ENCODE measurements at places on chromosomes 13 and 19.

- DNase-seq: no peak
Observed at GRCh38 chr13:21966014-21966413, 295.1 kb downstream of the FGF9 start.

DNA sequence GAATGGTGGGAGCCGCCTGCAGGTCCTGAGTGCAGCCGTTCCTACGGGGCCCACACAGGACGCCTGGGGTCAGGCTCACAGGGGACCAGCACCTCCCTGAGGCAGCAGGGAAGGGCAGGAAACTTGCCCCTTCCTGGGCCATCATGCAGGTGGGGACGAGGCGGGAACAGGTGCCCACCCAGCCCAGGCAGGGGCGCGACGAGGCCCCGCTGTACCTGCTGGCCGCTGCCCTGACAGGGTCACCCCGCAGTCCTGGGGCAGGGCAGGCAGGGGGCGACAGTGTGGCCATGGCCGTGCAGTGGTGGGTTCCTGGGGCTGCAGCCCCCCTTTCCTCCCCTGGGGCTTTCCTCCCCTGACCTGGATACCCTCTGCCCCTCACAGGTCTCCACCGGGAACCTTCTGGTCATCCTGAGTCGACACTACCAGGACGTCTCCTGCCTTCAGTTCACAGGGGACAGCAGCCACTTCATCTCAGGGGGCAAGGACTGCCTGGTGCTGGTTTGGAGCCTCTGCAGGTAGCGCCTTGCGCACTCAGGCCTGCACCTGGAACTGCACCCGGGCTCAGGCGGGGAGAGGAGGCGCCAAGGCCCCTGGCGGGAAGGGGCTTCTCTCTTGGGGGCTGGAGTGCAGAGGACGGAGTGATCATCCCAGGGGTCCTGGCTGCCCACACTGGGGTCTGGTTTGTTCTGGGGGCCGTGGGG lies 5.4 kb downstream of the WDR18 start:
- no peak for DNase-seq

DNA sequence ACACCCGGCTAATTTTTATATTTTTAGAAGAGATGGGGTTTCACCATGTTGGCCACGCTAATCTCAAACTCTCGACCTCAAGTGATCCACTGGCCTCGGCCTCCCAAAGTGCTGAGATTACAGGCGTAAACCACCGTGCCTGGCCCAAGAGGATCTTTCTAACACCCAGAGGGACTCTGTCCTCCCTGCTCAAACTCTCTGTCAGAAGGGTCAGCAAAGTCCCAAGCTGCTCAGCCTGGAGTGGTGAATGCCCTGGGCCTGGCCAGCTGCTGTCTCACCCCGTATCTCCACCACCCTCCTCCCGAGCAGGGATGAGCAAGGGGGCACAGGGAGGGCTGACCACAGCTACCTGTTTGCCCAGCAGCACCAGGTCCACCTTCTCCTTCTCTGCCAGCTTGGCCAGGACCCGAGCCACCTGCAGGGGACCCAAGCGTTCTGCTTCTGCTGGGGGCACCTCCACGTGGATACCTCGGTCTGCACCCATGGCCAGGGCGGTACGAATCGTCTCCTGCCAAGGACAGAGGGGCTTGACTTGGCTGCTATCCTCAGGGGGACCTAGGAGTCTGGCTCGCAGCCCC lies 10.9 kb upstream of the VSIG10L start:
- DNase-seq: no peak

GRCh38 chr13:99376924-99377323 lies 69.7 kb upstream of the GPR183 start:
- DNase-seq: no peak

DNA sequence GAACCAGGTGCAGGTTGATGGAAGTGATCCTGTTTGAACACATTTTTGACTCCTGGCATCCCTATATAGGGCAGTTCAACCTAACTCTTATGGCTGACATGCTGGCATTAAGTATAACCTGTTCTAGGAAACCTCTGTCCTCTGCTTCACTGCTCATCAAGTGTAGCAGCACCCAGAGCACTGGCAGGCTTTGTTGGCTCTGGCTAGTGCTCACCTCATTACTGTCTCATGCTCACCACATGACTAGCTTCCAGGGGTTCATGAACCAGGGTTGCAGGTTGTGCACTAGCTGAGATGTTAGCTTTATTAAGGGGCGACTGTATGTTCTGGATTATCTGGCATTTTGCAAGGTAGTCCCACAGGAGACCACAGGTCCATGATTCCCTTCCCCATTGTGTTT lies 63.6 kb downstream of the B3GLCT start:
- DNase-seq: no peak

DNA sequence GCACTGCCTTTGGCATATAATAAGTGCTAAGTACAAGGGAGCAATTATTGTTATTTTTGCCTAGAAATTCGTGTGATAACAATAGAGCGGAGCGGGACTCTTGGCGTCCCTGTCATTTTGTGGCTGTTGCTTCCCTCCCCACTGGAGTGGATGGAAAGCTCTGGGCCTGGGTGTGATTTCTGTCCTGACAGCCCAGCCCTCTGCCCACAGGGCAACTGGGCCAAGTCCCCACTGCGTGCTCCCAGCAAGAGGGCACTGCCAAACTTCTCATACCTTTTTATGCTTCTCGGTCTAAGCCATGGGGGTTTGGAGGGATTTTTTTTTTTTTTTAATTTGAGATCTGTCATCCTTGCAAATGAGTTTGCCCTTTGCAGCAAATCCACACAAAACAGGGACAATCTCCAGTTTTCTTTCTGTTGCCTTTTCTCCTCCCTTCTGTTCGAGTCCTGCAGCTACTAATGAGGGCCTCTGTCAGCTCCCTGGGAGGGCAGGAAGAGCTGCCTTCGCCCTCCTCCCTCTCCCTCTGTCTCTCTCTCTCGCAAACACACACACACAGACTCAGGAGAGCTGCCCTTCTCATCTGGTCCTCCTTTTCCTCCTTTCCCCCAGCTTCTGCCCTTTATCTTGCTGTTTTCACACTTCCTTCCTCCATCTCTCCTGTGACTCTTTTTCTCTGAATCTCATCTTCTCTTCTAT lies 103.9 kb downstream of the DNAJC15 start:
- DNase-seq: no peak

GRCh38 chr19:10290357-10290875 lies 664 bp downstream of the ICAM5 start:
- DNase-seq: no peak

DNA sequence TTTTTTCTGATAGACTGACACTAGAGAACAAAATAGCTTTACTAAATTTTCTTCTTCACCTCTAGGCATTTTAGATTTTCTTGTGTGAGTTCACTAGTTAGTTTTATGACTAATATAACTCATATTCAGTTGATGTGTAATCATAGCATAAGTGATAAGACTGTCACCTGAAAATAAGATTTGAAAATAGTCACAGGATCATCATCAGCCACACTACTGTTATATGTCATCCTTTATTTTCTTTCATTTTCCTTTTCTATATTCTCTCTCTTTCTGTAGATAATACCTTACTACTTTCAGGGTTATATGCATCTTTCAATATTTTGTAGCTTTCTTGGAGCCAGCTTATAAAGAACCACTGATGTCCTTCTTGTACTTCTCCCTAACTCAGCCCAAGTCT lies 292.6 kb downstream of the TDRD3 start:
- DNase-seq: no peak

DNA sequence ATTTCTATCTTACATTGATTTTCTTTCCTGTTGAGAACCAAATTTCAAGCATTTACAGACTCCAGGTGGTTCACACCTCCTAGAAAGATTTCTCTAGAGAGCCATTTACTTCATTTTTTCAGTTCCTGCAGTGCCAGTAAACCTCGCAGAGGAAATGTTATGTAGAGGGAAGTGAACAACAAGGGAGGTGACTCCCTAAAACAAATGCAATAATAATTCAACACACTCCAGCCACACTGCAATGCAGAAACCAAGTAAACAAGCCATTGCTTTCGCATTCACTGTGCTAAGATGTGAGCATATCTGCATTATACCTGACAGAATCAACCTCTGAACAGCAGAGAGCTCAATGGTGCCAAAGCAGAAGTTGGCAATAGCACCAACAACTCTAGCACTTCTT lies 215.1 kb downstream of the RBM26 start:
- DNase-seq: no peak

- no peak for DNase-seq
Observed at GRCh38 chr19:38710928-38711725, 33.1 kb downstream of the CAPN12 start.

- DNase-seq: no peak
Observed at GRCh38 chr13:52348983-52349780, 56.8 kb downstream of the THSD1 start.

GRCh38 chr19:10863107-10863717 lies 8.1 kb upstream of the CARM1 start:
- DNase-seq: no peak

DNA sequence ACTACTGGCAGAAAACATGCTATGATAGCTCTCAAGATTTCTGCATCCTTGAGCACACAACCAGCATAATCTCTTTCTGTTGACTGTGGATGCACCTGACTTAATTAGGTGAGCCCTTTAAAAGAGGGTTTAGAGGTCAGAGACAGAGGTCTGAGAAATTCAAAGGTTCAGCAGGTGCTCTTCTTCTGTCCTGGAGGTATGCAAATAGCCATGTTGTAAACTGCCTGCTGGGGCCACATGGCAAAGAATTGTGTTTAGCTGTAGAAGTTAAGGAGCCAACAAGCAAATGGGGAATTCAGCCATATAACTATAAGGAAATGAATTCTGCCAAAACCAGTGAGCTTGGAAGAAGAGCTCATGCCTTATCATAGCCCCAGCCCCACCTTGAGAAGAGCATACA lies 11.6 kb upstream of the DCLK1 start:
- no peak for DNase-seq

GRCh38 chr19:7872306-7873204 lies 1.6 kb downstream of the PRR36 start:
- no peak for DNase-seq

- DNase-seq: no peak
Observed at GRCh38 chr19:51147663-51148062, 5.6 kb downstream of the SIGLEC7 start.

Data from midbrain (tissue), 1 donor.